ENCODE measurements at places on chromosomes 12 and 14.

DNA sequence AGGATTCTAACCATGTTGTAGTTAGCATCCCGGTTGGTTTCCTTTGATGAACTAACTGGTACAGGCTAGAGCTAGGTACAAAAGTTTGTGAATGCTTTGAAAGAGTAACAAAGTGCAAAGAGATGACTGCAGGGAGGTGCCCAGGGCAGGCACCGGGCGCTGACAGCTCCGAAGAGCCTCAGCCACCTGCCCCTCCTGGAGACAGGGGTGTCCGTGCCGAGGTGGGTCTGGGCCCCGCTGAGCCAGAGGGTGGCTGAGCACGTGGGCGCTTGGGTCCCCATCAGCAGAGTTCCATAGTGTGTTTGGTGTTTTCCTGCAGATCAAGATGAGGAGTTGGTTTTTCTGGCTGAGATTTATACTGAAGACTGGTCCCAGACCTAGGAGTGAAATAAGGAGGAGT is 19.9 kb downstream of the PRKAB1 start:
- peaks cover 39% of the 10 kb centered on the region for H3K4me1 ChIP-seq
- no peak overlapping the region for H3K27ac ChIP-seq
- DNase-seq: no peak
- H3K36me3 ChIP-seq: no peaks in the 10 kb centered on the region
- no peak overlapping the region for H3K4me3 ChIP-seq

GRCh38 chr14:95531473-95531872 is 3.4 kb upstream of the GLRX5 start:
- peak overlapping the region; percentile 29 for H3K27ac ChIP-seq
- no peak for DNase-seq
- H3K4me1 ChIP-seq: peaks cover 34% of the 10 kb centered on the region
- no peaks in the 10 kb centered on the region for H3K36me3 ChIP-seq

DNA sequence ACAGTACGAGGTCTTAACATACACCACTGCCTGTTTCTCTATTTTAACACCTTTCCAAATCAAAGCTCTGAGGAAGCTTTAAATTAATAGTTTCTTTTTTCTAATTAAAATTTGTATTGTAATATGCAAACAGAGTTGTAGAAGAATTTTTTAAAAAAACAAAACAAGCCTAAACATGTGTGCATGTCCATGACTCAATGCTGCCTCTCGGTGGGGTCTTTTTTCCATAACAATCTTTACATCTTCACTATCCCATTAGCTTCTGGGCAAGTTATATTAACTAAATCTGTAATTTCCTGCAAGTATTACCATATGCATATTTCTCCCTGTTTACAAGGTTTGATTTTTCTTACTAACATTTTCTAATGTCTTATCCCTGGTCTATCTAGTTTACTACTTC is 143.9 kb upstream of the NAV3 start:
- H3K27ac ChIP-seq: no peak overlapping the region
- H3K4me1 ChIP-seq: no peaks in the 10 kb centered on the region
- H3K4me3 ChIP-seq: no peak overlapping the region
- no peak for DNase-seq
- no peaks in the 10 kb centered on the region for H3K36me3 ChIP-seq

GRCh38 chr12:96907671-96908422 is 790 bp downstream of the NEDD1 start:
- no peak for DNase-seq
- H3K27ac ChIP-seq: peak overlapping the region; percentile 78
- H3K4me3 ChIP-seq: peak overlapping the region; percentile 94
- H3K4me1 ChIP-seq: peaks cover 4% of the 10 kb centered on the region

All from adrenal gland (tissue), 19 donors.